ENCODE measurements at places on chromosomes 3 and 15.

DNA sequence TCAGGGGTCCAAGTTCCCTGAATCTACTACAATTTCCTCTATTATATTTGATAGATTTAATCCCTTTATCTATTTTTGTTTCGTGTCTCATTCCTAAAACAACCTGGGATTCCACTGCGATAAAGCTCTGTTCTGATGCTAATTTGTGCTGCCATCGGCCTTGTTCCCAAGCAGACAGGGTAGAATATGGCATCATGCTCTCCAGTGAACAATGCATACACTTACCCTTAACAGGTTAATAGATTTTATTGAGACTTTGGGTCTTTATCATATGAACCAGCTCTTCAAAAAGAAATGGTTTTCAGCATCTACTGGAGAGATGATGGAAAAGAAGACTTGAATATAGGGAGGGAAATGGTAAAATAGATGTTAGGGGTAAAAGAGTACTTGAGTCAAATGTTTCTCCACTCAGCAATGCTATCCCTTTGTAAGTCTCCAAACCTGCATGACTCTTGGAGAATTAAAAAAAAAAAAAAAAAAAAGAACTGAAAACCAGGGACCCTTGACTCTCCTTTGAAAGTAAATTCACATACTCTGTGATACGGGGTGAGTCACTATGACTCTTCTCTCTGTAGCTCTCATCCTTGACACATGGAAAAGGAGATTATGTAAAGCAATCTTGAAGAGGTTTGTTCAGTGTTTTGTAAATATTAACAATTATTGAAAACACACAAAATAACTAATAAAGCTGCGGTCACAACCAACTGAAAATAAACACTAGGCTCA is 268.8 kb downstream of the ZBTB20 start:
- no peak for DNase-seq

GRCh38 chr3:154250291-154250690 is 74.0 kb downstream of the DHX36 start:
- no peak for DNase-seq

DNA sequence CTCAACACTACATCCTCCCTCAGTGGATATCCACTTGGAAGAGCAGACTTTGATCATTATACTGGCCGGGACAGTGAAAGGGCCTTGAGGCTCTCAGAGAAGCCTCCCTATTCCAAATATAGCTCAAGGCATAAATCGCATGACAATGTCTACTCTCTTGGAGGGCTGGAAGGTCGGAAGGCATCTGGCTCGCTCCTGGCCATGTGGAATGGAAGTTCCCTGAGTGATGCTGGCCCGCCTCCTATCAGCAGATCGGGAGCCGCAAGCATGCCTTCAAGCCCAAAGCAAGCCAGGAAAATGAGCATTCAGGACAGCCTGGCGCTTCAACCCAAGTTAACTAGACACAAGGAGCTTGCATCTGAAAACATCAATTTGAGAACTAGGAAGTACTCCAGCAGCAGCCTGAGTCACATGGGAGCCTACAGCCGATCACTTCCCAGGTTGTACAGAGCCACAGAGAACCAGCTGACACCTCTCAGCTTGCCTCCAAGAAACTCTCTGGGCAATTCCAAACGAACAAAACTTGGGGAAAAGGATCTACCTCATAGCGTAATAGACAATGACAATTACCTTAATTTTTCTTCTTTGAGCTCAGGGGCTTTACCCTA is 25.4 kb downstream of the PHLDB2 start:
- DNase-seq = no peak

- DNase-seq = no peak
Observed at GRCh38 chr3:30259730-30260129, 346.7 kb upstream of the TGFBR2 start.

DNA sequence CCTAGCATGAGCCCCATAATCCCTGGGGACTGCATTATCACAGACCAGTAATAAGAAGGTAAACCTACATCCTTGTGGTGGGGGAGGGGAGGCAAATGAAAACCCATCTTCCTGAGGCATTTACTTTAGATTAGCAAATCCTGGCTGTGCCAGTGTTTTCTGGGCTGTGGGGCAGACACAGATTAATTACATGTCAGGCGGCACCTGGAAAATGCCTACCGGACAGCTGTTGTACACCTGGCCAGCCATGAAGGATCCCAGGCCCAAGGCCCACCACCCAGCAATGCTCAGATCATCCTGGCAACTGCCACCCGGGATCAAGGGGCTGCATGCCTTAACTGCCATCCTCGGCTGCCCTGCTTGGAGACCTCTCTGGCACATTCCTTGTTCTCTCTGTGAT is 59.1 kb upstream of the RASA2 start:
- DNase-seq = no peak
